WTC11 (cell line): ENCODE measurements at places on chromosomes 3 and 15.

DNA sequence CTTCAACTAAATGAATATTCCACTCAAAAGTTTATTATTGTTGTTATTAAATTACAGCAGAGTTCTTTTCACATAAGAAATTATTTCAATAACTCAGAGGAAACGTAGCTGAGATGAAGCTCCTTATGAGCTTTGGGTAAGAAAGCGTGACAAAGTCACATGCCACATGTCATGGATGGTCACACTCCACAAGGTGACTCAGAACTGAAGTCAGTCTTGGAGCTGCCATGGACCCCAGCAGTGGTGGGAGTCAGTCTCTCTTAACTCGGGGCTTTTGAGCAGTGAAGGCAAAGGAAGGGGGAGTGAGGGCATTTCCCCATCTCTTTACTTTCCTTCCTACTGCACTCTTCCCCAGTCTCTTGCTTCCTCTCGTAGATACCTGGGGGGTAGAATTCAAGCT is 87.5 kb upstream of the FAM3D start:
- DNase-seq = no peak

DNA sequence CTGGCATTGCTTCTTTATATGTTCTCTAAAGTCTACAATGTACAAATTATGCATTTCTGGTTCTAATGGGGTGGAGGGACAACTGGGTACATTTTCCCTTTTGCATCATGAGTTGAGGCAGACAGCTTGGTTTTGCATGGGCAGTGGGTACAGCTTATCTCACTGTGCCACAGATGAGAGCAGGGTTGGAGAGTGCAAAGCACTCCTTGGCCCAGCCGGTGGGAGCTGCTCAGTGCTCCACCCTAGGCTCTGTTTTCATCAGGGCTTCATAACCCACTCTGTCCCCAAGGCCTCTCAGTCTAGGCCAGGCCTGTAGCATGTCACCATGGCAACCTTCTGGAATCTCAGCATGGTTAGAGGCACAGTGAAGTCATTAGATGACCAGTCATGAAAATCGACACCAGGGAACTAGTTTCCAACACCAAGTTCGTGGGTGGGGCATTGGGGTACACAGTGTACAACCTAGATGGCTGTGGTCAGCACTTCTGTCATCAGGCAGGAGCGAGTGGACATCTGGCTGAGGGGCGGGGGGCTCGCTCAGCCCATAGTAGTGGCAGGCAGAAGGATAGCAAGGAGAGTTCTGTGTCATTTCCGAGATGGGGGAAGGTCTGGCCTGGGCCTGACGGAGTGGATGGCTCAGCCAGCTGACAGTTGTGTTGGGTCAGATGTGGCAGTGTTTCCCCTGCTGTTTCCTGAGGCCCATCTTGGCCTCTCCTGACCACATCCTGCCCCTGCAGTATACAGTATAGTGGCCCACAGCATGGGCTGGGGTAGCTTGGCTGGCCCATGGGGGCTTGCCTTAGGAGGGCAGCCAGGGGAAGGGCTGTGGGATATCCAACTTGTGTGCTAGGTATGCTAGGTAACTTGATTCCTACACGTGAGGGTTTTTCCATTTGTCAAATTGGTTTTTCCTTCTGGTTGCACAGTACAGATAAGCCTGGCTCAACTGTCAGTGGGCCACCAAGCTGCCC is 75.7 kb upstream of the PRR23C start:
- no peak for DNase-seq

- peak; percentile 74 for DNase-seq
Measured at GRCh38 chr3:65672871-65673815, 365.6 kb downstream of the MAGI1 start.

DNA sequence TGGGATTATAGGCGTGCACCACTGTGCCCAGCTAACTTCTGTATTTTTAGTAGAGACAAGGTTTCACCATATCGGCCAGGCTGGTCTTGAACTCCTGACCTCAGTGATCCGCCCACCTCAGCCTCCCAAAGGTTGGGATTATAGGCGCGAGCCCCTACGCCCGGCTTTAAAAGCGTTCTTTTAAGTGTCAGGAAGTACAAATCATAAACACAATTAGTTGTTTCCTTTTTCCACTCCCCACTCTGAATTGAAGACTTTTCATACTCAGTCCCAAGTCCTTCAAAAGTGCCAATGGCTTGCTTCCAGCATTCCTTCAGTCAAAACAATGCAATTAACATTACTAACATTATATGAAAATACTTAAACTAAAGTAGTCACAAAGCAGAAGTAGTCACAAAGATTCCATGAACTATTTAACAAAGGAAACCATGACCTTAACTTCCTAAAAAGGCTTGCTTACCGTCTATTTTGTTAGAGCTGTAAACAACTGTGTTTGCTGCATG is 8.1 kb downstream of the WDR82 start:
- no peak for DNase-seq

- DNase-seq = no peak
Measured at GRCh38 chr3:139020036-139020867, 474 bp downstream of the PRR23B start.
